ENCODE measurements at places on chromosomes 1 and 21. TPM values are rescaled to one million over a fixed set of nuclear protein-coding genes. Genes with fewer than 3 reads are reported as not detected.
A peak's percentile ranks its signal among the peaks of the same experiment; 100 is the strongest.

DNA sequence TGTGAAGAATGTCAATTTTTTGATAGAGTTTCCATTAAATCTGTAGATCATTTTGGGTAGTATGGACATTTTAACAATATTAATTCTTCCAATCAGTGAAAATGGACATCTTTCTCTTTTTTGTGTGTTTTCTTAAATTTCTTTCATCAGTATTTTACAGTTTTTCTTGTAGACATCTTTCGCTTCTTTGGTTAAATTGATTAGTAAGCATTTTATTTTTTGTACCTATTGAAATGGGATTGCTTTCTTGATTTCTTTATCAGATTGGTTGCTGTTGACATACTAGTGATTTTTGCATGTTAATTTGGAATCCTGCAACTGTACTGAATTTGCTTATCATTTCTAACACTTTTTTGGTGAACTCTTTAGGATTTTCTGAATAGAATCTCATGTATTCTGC lies 683.2 kb upstream of the NCAM2 start:
- no peaks in the 10 kb centered on the region for H3K27me3 ChIP-seq
- no peak overlapping the region for H3K4me3 ChIP-seq
- DNase-seq, result no peak
- H3K27ac ChIP-seq, result no peak overlapping the region
- H3K4me1 ChIP-seq, result no peaks in the 10 kb centered on the region

DNA sequence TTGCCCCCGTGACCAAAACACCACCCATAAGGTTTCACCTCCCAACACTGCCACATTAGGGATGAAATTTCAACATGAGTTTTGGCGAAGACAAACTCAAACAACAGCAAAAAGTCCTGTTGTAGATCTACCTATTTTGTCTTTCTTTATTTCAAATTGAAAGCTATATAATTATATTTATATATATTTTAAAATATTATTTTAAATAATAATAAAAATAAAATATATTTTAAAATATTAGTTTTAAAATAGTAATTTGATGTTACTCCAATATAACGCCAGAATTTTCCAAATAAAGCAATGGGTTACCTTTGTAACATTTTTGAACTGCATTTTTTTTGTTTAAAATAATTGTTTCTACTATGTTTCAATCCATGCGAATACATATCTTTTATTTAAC lies 263.5 kb upstream of the USP25 start:
- H3K4me3 ChIP-seq, result no peak overlapping the region
- no peaks in the 10 kb centered on the region for H3K27me3 ChIP-seq
- H3K27ac ChIP-seq, result no peak overlapping the region
- H3K4me1 ChIP-seq, result no peaks in the 10 kb centered on the region

DNA sequence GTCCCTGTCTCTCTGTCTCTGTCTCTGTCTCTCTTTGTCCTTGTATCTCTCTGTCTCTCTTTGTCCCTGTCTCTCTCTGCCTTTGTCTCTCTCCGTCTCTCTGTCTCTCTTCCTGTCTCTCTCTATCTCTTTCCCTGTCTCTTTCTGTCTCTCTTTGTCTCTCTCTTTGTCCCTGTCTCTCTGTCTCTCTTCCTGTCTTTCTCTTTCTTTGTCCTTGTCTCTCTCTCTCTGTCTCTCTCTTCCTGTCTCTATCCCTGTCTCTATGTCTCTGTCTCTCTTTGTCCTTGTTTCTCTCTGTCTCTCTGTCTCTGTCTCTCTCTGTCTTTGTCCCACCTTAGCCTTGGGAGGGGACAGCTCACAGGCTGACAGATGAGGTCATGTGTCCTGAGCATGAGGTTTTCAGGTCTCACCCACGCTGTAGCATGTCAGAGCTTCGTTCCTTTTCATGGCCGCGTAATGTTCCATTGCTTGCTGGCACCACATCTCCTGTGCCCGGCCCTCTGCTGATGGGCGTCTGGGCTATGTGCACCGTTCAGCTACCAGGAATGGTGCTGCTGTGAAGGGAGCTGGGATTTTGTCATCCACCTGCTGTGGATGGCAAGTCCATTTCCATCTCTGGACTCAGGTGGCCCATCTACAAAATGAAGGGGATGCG lies 27.6 kb downstream of the TP73 start:
- DNase-seq, result no peak
- no peak overlapping the region for H3K4me3 ChIP-seq
- no peaks in the 10 kb centered on the region for H3K27me3 ChIP-seq
- no peak overlapping the region for H3K27ac ChIP-seq
- no peaks in the 10 kb centered on the region for H3K36me3 ChIP-seq

- H3K27ac ChIP-seq, result no peak overlapping the region
- H3K27me3 ChIP-seq, result no peaks in the 10 kb centered on the region
- H3K4me3 ChIP-seq, result no peak overlapping the region
- no peaks in the 10 kb centered on the region for H3K4me1 ChIP-seq
- no peaks in the 10 kb centered on the region for H3K36me3 ChIP-seq
- DNase-seq, result no peak
Measured at GRCh38 chr1:218783131-218783530, 390.5 kb upstream of the LYPLAL1 start.

DNA sequence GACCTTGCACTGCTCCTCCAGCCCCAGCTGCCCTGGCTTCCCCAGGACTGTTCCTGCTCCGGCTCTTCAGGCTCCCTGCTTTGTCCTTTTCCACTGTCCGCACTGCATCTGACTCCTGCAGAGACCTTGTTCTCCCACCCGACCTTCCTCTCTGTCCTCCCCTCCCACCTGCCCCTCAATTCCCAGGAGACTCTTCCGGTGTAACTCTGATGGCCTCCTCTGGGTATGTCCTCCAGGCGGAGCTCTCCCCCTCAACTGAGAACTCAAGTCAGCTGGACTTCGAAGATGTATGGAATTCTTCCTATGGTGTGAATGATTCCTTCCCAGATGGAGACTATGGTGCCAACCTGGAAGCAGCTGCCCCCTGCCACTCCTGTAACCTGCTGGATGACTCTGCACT lies 550 bp downstream of the ACKR1 start:
- H3K36me3 ChIP-seq, result no peaks in the 10 kb centered on the region
- H3K27me3 ChIP-seq, result no peaks in the 10 kb centered on the region
- no peak for DNase-seq

Gene FNBP1L
- 14.9 TPM for total RNA-seq

GRCh38 chr1:86370601-86371022 lies 25.5 kb downstream of the ODF2L start:
- H3K36me3 ChIP-seq, result no peaks in the 10 kb centered on the region
- no peaks in the 10 kb centered on the region for H3K27me3 ChIP-seq
- no peaks in the 10 kb centered on the region for H3K4me1 ChIP-seq
- H3K27ac ChIP-seq, result no peak overlapping the region
- no peak overlapping the region for H3K4me3 ChIP-seq
- no peak for DNase-seq

- no peak for DNase-seq
- no peaks in the 10 kb centered on the region for H3K27me3 ChIP-seq
- H3K36me3 ChIP-seq, result no peaks in the 10 kb centered on the region
- H3K27ac ChIP-seq, result no peak overlapping the region
- H3K4me1 ChIP-seq, result peaks cover 4% of the 10 kb centered on the region
Measured at GRCh38 chr21:46150073-46150472, 5.3 kb downstream of the FTCD start.

Gene AGO3
- total RNA-seq, result 21.2 TPM

- H3K27ac ChIP-seq, result no peak overlapping the region
- H3K36me3 ChIP-seq, result no peaks in the 10 kb centered on the region
- no peak overlapping the region for H3K4me3 ChIP-seq
- H3K27me3 ChIP-seq, result no peaks in the 10 kb centered on the region
- DNase-seq, result no peak
Measured at GRCh38 chr1:31013187-31013864, 52.2 kb downstream of the PUM1 start.

Gene OR2L2
- total RNA-seq, result not detected

- no peaks in the 10 kb centered on the region for H3K4me1 ChIP-seq
- no peaks in the 10 kb centered on the region for H3K27me3 ChIP-seq
- no peaks in the 10 kb centered on the region for H3K36me3 ChIP-seq
- H3K27ac ChIP-seq, result no peak overlapping the region
- no peak overlapping the region for H3K4me3 ChIP-seq
- no peak for DNase-seq
Measured at GRCh38 chr1:160325252-160325651, 17.8 kb downstream of the COPA start.

Gene PLA2G5
- total RNA-seq, result not detected

- H3K27ac ChIP-seq, result no peak overlapping the region
- H3K4me1 ChIP-seq, result no peaks in the 10 kb centered on the region
- no peaks in the 10 kb centered on the region for H3K36me3 ChIP-seq
- H3K27me3 ChIP-seq, result no peaks in the 10 kb centered on the region
- no peak overlapping the region for H3K4me3 ChIP-seq
Measured at GRCh38 chr21:15650735-15651134, 79.0 kb upstream of the USP25 start.

Gene ADAMTS1
- 96.8 TPM for total RNA-seq

Gene PCSK9
- total RNA-seq, result not detected

Gene GPN2
- 11.0 TPM for total RNA-seq

Gene GFI1
- 0.26 TPM for total RNA-seq

- H3K27ac ChIP-seq, result peak overlapping the region; percentile 58
- no peaks in the 10 kb centered on the region for H3K36me3 ChIP-seq
- peaks cover 5% of the 10 kb centered on the region for H3K4me1 ChIP-seq
Measured at GRCh38 chr1:27520651-27521050, 30.7 kb upstream of the WASF2 start.

- H3K36me3 ChIP-seq, result no peaks in the 10 kb centered on the region
Measured at GRCh38 chr1:3071565-3072390, 2.8 kb downstream of the PRDM16 start.

DNA sequence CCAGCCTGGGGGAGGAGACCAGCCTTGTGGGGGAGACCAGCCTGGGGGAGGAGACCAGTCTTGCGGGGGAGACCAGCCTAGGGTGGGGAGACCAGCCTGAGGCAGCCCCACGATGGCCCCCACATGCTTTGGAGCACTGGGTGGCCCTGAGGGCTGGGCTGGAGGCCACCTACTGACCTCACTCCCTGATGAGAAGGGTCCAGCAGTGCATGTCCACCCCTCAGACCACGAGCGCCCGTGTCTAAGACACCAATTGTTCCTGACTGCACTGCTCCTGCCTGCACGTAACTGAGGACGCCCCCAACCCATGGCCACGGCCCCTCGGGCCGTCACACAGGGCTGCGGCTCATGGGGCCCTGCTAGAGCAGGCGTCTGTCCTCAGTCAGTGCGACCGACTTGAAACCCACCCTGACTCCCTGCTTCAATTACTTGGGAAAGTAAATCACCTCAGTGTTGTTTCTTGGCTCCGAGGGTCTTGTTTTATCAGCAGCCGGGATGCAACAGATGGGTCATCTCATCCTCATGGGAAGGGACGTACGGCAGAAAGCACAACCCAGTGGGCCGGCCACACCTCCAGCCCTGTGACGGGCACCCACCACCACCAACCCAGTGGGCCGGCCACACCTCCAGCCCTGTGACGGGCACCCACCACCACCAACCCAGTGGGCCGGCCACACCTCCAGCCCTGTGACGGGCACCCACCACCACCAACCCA lies at the start of gene SPATC1L:
Gene SPATC1L, minus strand, starts transcription at position 550 of the 715 bp plus-strand sequence. CDS start 1,643 bp downstream, outside the sequence.
- peak; percentile 76 for DNase-seq
- H3K4me1 ChIP-seq, result peaks cover 2% of the 10 kb centered on the region
- H3K36me3 ChIP-seq, result no peaks in the 10 kb centered on the region
- H3K4me3 ChIP-seq, result peak within 1 kb of the TSS; percentile 47
- no peaks in the 10 kb centered on the region for H3K27me3 ChIP-seq

Gene EDARADD
- total RNA-seq, result 2.6 TPM

Gene KCNJ9
- total RNA-seq, result not detected

- no peaks in the 10 kb centered on the region for H3K27me3 ChIP-seq
- no peaks in the 10 kb centered on the region for H3K36me3 ChIP-seq
- H3K4me3 ChIP-seq, result no peak overlapping the region
- H3K4me1 ChIP-seq, result peaks cover 12% of the 10 kb centered on the region
- peak overlapping the region; percentile 76 for H3K27ac ChIP-seq
Measured at GRCh38 chr1:204296431-204296988, 63.2 kb downstream of the PLEKHA6 start.

GRCh38 chr21:42467140-42467983 lies 28.7 kb downstream of the RSPH1 start:
- H3K4me3 ChIP-seq, result no peak overlapping the region
- no peaks in the 10 kb centered on the region for H3K4me1 ChIP-seq
- H3K27me3 ChIP-seq, result no peaks in the 10 kb centered on the region
- H3K27ac ChIP-seq, result no peak overlapping the region
- no peaks in the 10 kb centered on the region for H3K36me3 ChIP-seq
- no peak for DNase-seq

DNA sequence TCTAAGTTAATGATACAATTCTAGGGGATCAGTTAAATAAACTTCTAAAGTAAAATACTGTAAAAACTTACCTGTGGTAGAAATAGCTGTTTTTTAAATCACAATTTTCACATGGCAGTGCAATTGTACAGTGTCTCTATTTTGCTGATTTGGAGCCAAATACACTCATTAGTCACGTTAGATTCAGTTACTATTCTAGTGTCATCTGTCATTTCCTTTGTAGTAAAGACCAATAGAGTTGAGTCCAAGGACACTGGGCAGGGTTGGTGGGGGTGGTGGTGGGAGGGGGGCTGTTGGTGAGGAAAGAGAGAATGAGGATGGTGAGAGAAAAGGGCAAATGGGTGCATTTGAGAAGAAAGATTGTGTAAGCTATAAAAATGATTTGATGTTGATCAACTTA lies 33.6 kb downstream of the CD55 start:
- no peak overlapping the region for H3K27ac ChIP-seq
- DNase-seq, result no peak
- H3K27me3 ChIP-seq, result no peaks in the 10 kb centered on the region
- no peak overlapping the region for H3K4me3 ChIP-seq
- H3K4me1 ChIP-seq, result no peaks in the 10 kb centered on the region

Gene HOOK1
- total RNA-seq, result 0.59 TPM

GRCh38 chr21:34900376-34900775 lies 148.7 kb downstream of the RUNX1 start:
- H3K27ac ChIP-seq, result no peak overlapping the region
- H3K27me3 ChIP-seq, result no peaks in the 10 kb centered on the region
- DNase-seq, result no peak
- H3K4me3 ChIP-seq, result no peak overlapping the region
- H3K4me1 ChIP-seq, result no peaks in the 10 kb centered on the region
- no peaks in the 10 kb centered on the region for H3K36me3 ChIP-seq

GRCh38 chr1:173098117-173098516 lies 47.4 kb upstream of the TNFSF18 start:
- no peak overlapping the region for H3K27ac ChIP-seq
- no peaks in the 10 kb centered on the region for H3K4me1 ChIP-seq
- no peak overlapping the region for H3K4me3 ChIP-seq
- no peaks in the 10 kb centered on the region for H3K36me3 ChIP-seq
- no peaks in the 10 kb centered on the region for H3K27me3 ChIP-seq
- DNase-seq, result no peak

DNA sequence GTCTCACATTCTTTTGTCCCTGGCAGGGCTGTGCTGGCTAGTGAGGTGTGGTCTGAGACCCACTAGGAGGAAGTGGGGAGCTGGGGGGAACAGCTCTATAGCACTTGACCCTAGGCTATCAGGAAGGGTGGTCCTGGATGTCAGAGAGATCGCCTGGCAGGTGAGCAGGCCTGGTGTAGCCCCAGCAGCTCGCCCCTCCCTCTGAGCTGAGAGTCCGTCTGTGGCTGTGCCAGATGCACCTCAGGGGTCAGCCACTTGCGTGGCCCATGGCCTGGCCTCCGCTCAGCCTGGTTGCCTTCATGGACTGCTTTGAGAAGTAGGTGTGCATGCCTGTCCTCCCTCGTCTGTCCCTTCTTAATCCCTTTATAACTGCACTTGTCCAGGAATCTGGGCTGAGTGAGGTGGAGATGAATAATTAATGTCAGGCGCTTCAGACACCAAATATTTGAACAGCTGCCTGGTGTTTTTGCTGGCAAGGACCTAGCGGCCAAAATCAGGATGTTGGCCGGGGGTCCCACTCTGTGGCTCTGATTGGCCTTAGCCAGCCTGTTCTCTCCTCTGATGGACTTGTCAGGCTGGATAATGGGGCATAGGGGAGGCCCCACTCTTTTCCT lies 30.5 kb downstream of the TMEM53 start:
- no peak for DNase-seq
- no peaks in the 10 kb centered on the region for H3K36me3 ChIP-seq
- peak overlapping the region; percentile 5 for H3K27ac ChIP-seq
- peaks cover 12% of the 10 kb centered on the region for H3K4me1 ChIP-seq
- H3K27me3 ChIP-seq, result no peaks in the 10 kb centered on the region
- H3K4me3 ChIP-seq, result no peak overlapping the region

Measured in uterus (tissue), 4 donors.